ENCODE measurements at places on chromosomes 16 and 17. TPM values are rescaled to one million over a fixed set of nuclear protein-coding genes. Genes with fewer than 3 reads are reported as not detected.
A peak's percentile ranks its signal among the peaks of the same experiment; 100 is the strongest.

DNA sequence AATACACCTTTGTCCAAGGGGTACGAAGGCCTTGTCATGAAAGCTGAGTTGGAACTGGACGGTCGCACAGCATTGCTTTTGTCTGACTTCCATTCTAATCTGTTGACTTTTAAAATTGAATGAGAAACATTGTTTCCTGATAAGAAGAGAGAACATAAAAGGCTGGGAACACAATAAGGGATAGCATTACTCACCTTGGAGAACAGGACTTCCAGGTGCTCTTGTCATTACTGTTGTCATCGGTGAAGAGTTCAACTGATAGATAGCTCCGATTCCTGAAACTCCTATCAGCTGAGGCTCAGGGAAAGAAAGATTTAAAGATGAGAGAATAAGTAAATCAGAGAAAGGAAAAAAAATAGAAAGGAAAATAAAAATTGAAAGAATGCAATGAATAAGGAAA is 351.1 kb downstream of the KCNJ2 start:
- no peaks in the 10 kb centered on the region for H3K4me1 ChIP-seq
- H3K4me3 ChIP-seq, result no peak overlapping the region
- DNase-seq, result no peak
- H3K27me3 ChIP-seq, result no peaks in the 10 kb centered on the region
- H3K27ac ChIP-seq, result no peak overlapping the region

- H3K4me1 ChIP-seq, result peaks cover 48% of the 10 kb centered on the region
- DNase-seq, result peak; percentile 69
- peak overlapping the region; percentile 34 for H3K4me3 ChIP-seq
- peak overlapping the region; percentile 91 for H3K27ac ChIP-seq
These were observed 129.9 kb downstream of the MGAT5B start for GRCh38 chr17:76997981-76998531.

DNA sequence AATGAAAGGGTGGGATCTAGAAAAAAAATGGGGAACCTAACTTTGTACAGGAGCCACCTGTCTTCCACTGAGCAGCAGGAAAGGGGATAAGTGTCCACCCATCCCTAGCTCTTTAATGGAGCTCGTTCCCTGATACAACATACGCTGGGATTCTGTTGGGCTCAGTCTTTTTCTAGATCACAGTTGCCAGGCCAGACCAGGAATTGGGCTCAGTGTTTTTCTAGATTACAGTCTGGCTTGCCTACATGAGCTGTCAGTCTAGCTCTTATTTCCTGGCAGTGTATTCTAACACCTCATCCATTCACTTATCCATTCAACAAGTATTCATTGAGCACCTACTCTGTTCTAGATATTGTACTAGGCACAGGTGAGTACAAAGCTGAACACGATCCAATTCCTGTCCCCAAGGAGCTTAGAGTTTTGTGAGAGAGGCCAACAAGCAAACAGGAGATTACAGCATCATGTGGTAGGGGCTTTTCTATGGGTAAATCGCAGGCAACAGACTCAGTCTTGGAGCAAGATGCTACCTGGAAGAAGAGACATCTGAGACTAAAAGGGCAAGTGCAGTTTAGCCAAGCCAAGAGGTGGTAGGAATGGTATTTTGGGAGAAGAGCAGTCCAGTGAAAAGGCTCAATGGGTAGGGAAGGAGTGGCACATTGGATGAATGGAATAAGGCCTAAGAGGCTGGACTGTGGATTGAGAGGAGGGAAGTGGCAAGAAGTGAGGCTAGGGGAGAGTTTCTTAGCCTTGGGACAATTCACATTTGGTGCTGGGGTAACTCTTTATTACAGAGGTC is 138.0 kb upstream of the HS3ST2 start:
- H3K36me3 ChIP-seq, result no peaks in the 10 kb centered on the region
- no peaks in the 10 kb centered on the region for H3K4me1 ChIP-seq
- H3K4me3 ChIP-seq, result no peak overlapping the region
- no peak for DNase-seq
- peaks cover 4% of the 10 kb centered on the region for H3K27me3 ChIP-seq

DNA sequence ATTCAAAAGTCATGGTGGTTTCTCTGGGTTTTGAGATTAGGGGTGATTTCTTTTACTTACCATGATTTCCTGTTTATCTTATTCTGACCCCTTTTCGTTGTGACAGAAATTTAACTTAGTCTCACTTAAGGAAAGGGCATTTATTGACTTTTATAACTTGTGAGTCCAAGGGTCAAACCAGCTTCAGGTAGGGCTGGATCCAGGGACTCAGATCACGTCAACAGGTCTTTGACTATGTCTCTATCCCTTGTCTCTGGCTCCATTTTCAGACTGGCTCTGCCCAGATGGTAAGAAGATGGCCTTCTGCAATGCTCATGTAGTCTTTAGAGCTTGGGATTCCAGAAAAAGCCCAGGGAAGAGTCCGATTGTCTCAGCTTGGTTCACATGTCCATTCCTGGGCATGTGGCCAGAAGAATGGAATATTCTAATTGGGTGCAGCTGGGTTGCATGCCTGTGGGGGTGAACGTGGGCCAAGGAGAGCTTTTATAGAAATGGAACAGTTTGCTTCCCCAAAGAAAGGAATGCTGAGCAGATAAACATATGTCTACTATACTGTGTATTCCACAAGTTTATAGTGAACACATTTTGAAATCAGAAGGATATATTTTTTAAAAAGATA is 13.4 kb downstream of the USP43 start:
- H3K4me3 ChIP-seq, result no peak overlapping the region
- H3K4me1 ChIP-seq, result no peaks in the 10 kb centered on the region
- H3K27ac ChIP-seq, result no peak overlapping the region
- no peak for DNase-seq

- no peaks in the 10 kb centered on the region for H3K4me1 ChIP-seq
- H3K27ac ChIP-seq, result no peak overlapping the region
- no peaks in the 10 kb centered on the region for H3K27me3 ChIP-seq
These were observed 14.8 kb upstream of the GFOD2 start for GRCh38 chr16:67733734-67734470.

- H3K27ac ChIP-seq, result no peak overlapping the region
- peaks cover 18% of the 10 kb centered on the region for H3K4me1 ChIP-seq
- no peak for DNase-seq
- peaks cover 13% of the 10 kb centered on the region for H3K27me3 ChIP-seq
- H3K36me3 ChIP-seq, result no peaks in the 10 kb centered on the region
These were observed 10.5 kb upstream of the MMP2 start for GRCh38 chr16:55468352-55468990.

DNA sequence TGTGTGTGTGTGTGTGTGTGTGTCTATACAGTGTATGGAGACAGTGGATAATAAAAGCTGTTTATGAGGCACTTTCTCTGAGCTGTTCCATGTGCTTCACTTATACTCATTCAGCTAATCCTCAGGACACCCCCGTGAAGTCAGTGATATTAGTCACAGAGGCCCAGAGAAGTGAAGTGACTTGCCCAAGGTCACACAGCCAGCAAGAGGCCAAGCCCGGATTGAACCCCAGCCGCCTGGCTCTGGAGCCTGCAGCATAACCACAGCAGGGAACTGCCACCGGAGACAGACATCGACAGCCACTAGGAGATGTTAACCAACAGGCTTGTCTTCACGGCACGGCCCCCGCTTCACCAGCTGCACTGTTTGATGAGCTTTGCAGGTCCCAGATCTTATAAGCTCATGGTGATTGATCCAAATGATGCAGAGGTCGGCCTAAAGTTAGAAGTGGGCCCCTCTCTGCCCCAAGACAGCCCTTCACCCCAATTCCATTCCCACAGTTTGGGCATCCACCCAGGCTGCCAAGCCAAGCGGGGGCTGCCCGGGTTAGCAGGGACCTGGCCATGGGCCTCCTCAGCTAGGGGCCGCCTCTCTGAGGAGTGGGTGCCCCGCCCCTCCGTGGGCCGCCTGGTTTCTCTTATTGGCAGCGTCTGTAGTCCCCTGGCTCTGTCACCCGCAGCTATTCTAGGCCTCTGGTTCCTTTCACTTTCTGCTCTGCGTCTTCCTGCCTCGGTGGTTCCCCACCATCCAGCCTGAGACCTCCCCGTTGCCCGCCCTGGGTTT is 30.9 kb downstream of the SOCS1 start:
- H3K4me3 ChIP-seq, result peak overlapping the region; percentile 54
- no peaks in the 10 kb centered on the region for H3K27me3 ChIP-seq
- peak overlapping the region; percentile 98 for H3K27ac ChIP-seq
- peak; percentile 96 for DNase-seq

- H3K27ac ChIP-seq, result no peak overlapping the region
- H3K4me3 ChIP-seq, result no peak overlapping the region
- no peaks in the 10 kb centered on the region for H3K27me3 ChIP-seq
- no peak for DNase-seq
- no peaks in the 10 kb centered on the region for H3K36me3 ChIP-seq
These were observed 65.1 kb upstream of the METRNL start for GRCh38 chr17:83014297-83014696.

- no peak for DNase-seq
- H3K36me3 ChIP-seq, result peaks cover 3% of the 10 kb centered on the region
- H3K27ac ChIP-seq, result no peak overlapping the region
- H3K4me3 ChIP-seq, result no peak overlapping the region
These were observed 3.3 kb downstream of the SULT1A1 start for GRCh38 chr16:28606291-28607115.

- H3K4me1 ChIP-seq, result peaks cover 3% of the 10 kb centered on the region
- H3K27ac ChIP-seq, result no peak overlapping the region
- no peak overlapping the region for H3K4me3 ChIP-seq
- DNase-seq, result no peak
- H3K36me3 ChIP-seq, result peaks cover 2% of the 10 kb centered on the region
These were observed 7.8 kb downstream of the STXBP4 start for GRCh38 chr17:54976316-54976715.

GRCh38 chr17:7129311-7129710 is 14.7 kb upstream of the ASGR2 start:
- DNase-seq, result no peak
- H3K36me3 ChIP-seq, result no peaks in the 10 kb centered on the region
- peaks cover 22% of the 10 kb centered on the region for H3K4me1 ChIP-seq
- no peaks in the 10 kb centered on the region for H3K27me3 ChIP-seq

DNA sequence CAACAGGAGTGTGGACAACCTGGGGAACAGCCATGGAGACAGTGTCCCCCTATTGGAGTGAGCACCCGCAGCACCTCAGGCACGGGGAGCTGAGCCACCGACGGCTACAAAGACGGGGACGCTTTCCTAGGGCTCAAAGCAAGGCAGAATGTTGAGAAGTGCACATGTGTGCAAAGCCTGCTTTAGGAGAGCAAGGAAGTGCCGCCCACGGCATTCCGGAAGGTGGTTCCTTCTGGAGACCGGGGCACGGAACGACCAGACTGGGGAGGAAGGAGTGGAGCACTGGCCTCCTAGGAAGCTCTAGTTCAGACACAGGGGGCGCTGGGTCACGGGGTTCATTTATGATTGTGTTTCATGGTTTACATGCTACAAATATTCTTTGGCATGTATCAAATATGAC is 52.2 kb downstream of the TBC1D16 start:
- no peaks in the 10 kb centered on the region for H3K36me3 ChIP-seq
- DNase-seq, result no peak
- H3K4me3 ChIP-seq, result no peak overlapping the region
- H3K27me3 ChIP-seq, result no peaks in the 10 kb centered on the region
- H3K4me1 ChIP-seq, result peaks cover 8% of the 10 kb centered on the region
- H3K27ac ChIP-seq, result no peak overlapping the region

GRCh38 chr17:42421507-42422338 is 1.3 kb downstream of the CAVIN1 start:
- peak overlapping the region; percentile 75 for H3K4me3 ChIP-seq
- no peak overlapping the region for H3K27ac ChIP-seq
- H3K36me3 ChIP-seq, result no peaks in the 10 kb centered on the region
- DNase-seq, result peak; percentile 49

- DNase-seq, result no peak
- no peak overlapping the region for H3K4me3 ChIP-seq
- no peak overlapping the region for H3K27ac ChIP-seq
- H3K36me3 ChIP-seq, result peaks cover 27% of the 10 kb centered on the region
- peaks cover 14% of the 10 kb centered on the region for H3K4me1 ChIP-seq
These were observed 32.6 kb downstream of the KLHDC4 start for GRCh38 chr16:87733190-87733589.

- H3K4me3 ChIP-seq, result no peak overlapping the region
- no peak overlapping the region for H3K27ac ChIP-seq
- no peaks in the 10 kb centered on the region for H3K27me3 ChIP-seq
These were observed 19.8 kb downstream of the LGALS9 start for GRCh38 chr17:27650836-27651235.

GRCh38 chr16:2276368-2277195 is 8.7 kb upstream of the RNPS1 start:
- no peaks in the 10 kb centered on the region for H3K27me3 ChIP-seq
- no peak overlapping the region for H3K4me3 ChIP-seq
- no peak overlapping the region for H3K27ac ChIP-seq
- no peaks in the 10 kb centered on the region for H3K36me3 ChIP-seq
- H3K4me1 ChIP-seq, result no peaks in the 10 kb centered on the region
- no peak for DNase-seq

GRCh38 chr17:75267153-75267410 is 3.9 kb downstream of the MIF4GD start:
- DNase-seq, result no peak
- H3K4me3 ChIP-seq, result no peak overlapping the region
- peaks cover 27% of the 10 kb centered on the region for H3K4me1 ChIP-seq

- DNase-seq, result no peak
- H3K27ac ChIP-seq, result no peak overlapping the region
- H3K4me3 ChIP-seq, result no peak overlapping the region
- H3K36me3 ChIP-seq, result no peaks in the 10 kb centered on the region
- H3K27me3 ChIP-seq, result peaks cover 4% of the 10 kb centered on the region
- no peaks in the 10 kb centered on the region for H3K4me1 ChIP-seq
These were observed 321.1 kb downstream of the HS3ST3B1 start for GRCh38 chr17:14621826-14622614.

DNA sequence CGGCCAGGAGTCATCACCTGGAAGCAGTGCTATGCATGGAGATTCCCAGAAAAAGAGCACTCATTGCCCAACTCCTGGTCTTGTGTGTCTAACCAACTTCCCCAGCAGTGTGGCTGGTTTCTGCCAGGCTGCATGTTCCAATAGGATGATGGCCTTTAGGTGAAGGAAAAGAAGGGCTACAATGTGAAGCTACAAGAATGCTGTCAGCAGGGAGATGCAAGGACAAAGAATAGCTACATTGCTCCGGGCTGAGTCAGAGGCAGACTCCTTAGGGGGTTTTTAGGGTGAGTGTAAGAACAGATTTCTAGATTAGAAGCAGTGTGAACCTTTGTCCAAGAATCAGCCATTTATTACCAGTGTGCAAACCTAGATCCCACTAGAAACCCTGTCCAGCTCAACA is 63.0 kb upstream of the DNAH9 start:
- H3K4me1 ChIP-seq, result no peaks in the 10 kb centered on the region
- no peak overlapping the region for H3K4me3 ChIP-seq
- H3K27me3 ChIP-seq, result no peaks in the 10 kb centered on the region
- no peaks in the 10 kb centered on the region for H3K36me3 ChIP-seq
- H3K27ac ChIP-seq, result no peak overlapping the region
- DNase-seq, result no peak

GRCh38 chr17:5785338-5785737 is 201.0 kb upstream of the NLRP1 start:
- no peaks in the 10 kb centered on the region for H3K36me3 ChIP-seq
- H3K27ac ChIP-seq, result no peak overlapping the region
- DNase-seq, result no peak
- H3K4me1 ChIP-seq, result no peaks in the 10 kb centered on the region
- H3K4me3 ChIP-seq, result no peak overlapping the region

GRCh38 chr16:49461517-49461951 is 87.9 kb downstream of the C16orf78 start:
- H3K27me3 ChIP-seq, result no peaks in the 10 kb centered on the region
- peaks cover 44% of the 10 kb centered on the region for H3K4me1 ChIP-seq
- no peak overlapping the region for H3K4me3 ChIP-seq

Gene PPP1R27
- not detected for total RNA-seq

Gene HSD17B1
- total RNA-seq, result 0.35 TPM

Gene STH
- total RNA-seq, result not detected

Gene HEATR9
- total RNA-seq, result 0.18 TPM

Gene RAB26
- not detected for total RNA-seq

Gene KRTAP16-1
- total RNA-seq, result not detected

Gene GPR179
- 0.07 TPM for total RNA-seq

Gene TMC7
- total RNA-seq, result not detected

Gene TRIM37
- total RNA-seq, result 22.7 TPM

Gene NUTF2
- total RNA-seq, result 156 TPM

Gene STX1B
- 1.3 TPM for total RNA-seq

Gene PRSS33
- not detected for total RNA-seq

Measured in activated CD4-positive, alpha-beta T cell treated with anti-CD3 and anti-CD28 coated beads for 36 hours (primary cell).